SK-MEL-5 (cell line): ENCODE measurements at places on chromosomes 4 and X.

GRCh38 chr4:153204247-153204671 is at the start of gene TRIM2:
Gene TRIM2 (plus strand): TSS chr4:153204443. CDS start chr4:153204531, 88 bp downstream.
- peak; percentile 93 for DNase-seq

- peak; percentile 40 for DNase-seq
Observed at GRCh38 chr4:161442921-161443320, 720.9 kb downstream of the FSTL5 start.

DNA sequence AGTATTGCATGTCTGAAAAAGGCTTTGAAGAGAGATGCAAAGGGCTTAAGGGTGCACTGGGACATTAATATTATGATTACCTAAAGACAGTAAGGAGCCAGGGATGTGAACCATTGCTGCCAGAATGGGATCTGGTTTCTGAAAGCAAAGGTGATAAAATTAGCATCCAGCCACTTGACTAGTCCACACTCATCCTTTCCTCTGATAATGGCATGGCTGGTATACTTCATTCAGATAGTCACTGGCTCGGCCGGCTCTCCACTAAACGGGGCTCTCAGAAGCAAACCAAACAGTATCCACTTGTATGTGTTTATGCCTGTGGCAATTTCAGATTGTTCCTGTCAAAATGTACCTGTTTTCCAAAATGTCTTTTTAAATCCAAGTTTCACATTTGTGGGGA is 46.4 kb downstream of the MAMLD1 start:
- DNase-seq = no peak

GRCh38 chrX:41449131-41449530 is 2.0 kb downstream of the NYX start:
- DNase-seq = no peak

DNA sequence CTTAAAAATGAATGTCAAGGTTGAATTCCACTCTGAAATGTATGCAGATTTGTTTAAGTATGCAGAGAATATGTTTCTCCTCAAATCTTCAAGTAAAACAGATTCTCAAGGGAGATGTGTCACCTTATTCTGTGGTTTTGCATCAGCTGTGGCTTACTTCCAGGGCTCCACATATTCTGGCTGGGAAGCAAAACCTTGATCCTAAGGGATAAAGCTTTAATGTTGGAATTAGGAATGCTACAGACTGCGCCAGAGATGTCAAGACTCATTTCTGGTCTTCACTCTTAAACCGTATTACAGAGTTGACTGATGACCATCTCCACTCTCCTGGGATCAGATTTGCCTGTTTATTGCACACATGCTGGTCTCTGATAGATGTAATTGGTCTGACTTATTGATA is 143.9 kb upstream of the DIPK2B start:
- DNase-seq = no peak

- DNase-seq = no peak
Observed at GRCh38 chr4:189835505-189835904, 105.2 kb upstream of the FRG1 start.

- peak; percentile 54 for DNase-seq
Observed at GRCh38 chr4:41146716-41147506, 67.4 kb downstream of the APBB2 start.

DNA sequence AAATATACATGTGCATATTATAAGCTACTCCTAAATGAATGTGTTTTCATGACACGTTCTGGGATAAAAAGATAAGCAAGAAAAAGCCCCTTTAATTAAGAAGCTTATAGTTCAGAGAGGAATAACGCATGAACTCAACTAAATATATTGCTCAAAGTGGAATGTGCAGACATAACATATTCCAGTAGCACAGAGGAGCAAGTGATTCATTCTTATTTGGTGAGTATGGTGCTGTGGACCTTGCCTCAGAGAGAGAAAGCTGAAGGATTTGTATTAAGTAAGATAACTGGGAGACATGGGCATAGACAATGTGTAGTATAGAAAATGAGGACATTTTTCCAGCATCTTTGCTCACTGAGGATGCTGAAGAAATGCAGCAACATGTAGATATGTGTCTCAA is 76.8 kb downstream of the CFAP299 start:
- DNase-seq = no peak

- no peak for DNase-seq
Observed at GRCh38 chr4:145812919-145813318, 125.7 kb downstream of the ZNF827 start.

GRCh38 chr4:6478546-6479220 is 6.3 kb upstream of the PPP2R2C start:
- DNase-seq = no peak

DNA sequence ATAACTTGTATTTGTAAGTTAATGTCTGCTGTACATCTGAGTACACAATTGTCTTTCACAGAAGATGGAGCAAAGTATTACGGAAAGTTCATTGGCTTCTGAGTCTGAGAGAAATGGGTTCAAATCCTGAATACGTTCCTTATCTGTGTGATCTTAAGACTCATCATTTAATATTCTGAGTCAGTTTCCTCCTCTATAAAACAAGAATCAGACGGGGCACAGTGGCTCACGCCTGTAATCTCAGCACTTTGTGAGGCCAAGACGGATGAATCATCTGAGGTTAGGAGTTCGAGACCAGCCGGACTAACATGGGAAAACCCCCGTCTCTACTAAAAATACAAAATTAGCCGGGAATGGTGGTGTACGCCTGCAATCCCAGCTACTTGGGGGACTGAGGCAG is 57.8 kb downstream of the APBB2 start:
- no peak for DNase-seq

- no peak for DNase-seq
Observed at GRCh38 chrX:45630078-45630477, 429.4 kb upstream of the DIPK2B start.

- no peak for DNase-seq
Observed at GRCh38 chr4:38659346-38659745, 4.7 kb upstream of the KLF3 start.

DNA sequence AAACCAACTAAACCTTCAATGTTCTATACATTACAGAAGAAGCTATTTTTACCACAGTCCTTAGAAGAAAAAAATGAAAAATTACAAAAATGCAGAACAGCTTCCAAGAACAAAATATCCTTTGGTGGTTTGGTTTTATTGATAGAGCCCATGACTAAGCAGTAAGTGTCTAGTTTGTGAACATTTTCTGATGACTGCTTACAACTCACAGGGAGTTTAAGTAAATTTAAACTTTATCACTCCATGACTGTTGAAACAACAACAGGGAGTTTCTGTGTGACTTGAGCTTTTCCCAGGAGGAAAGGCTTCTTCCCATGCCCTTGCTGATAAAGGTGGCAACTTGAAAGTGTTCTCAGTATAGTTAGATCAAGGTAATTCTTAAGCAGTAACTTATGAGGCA is 2.9 kb downstream of the PF4 start:
- peak; percentile 3 for DNase-seq

GRCh38 chrX:112786076-112786475 is 54.6 kb downstream of the AMOT start:
- no peak for DNase-seq
